Left cardiac atrium (tissue), 4 donors: ENCODE measurements at places on chromosomes 16 and 17.
A peak's percentile ranks its signal among the peaks of the same experiment; 100 is the strongest.

- peak; percentile 55 for DNase-seq
Measured at GRCh38 chr16:89720551-89720812, 216 bp downstream of the VPS9D1 start.

GRCh38 chr17:49082231-49082630 lies 50.3 kb upstream of the B4GALNT2 start:
- DNase-seq: no peak

GRCh38 chr17:57586196-57586740 lies 158.8 kb downstream of the CCDC182 start:
- DNase-seq: no peak

- no peak for DNase-seq
Measured at GRCh38 chr17:44464037-44464436, 39.2 kb downstream of the GPATCH8 start.

GRCh38 chr16:68548947-68549346 lies 9.9 kb downstream of the ZFP90 start:
- no peak for DNase-seq

DNA sequence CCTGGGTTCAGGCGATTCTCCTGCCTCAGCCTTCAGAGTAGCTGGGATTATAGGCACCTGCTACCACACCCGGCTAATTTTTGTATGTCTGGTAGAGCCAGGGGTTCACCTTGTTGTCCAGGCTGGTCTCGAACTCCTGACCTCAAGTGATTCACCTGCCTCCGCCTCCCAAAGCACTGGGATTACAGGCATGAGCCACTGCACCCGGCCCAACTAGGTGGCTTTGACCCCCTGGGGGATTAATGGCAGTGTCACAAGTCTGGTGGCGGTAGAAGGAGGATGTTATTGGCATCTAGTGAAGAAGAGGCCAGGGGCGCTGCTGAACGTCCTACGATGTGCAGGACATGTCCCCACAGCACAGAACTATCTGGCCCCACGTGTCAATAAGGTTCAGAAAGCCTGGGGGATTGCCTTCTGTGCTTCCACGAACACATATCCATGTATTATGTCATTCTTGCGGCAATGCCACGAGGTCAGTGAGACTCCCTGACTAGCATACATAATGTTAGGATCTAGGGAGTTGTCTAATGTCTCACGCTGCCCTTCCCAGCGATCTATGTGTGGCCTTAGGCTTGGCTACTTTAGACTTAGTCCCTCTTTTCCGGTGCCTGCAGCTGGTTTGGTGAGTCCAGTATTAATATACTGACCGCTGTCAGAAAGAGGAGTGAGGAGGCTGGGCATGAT lies 75.8 kb downstream of the ABCC6 start:
- DNase-seq: no peak

GRCh38 chr17:18315562-18315922 lies 449 bp downstream of the SMCR8 start:
- peak; percentile 29 for DNase-seq

GRCh38 chr16:68296693-68297092 lies 14.1 kb downstream of the SLC7A6OS start:
- no peak for DNase-seq

DNA sequence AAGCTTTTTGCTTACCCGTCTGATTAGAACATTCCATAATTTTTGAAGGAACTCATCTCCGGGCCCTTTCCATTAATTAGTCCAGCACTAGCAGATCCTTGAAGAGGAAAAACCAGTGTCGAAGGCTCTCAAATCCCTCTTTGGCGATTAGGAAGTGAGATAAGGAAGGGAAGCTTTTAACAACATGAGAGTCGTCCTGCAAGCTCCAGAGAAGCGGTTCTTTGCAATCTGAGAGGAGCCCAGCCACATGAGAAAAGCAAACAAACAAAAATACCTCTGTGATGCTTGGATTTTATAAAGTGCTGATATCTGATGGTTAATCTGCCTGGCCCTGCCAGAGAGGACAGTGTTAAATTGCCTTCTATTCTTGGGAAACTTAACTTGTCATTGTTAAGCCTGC lies 339.8 kb upstream of the SALL1 start:
- no peak for DNase-seq

- DNase-seq: no peak
Measured at GRCh38 chr17:60090417-60090816, 11.7 kb upstream of the HEATR6 start.

DNA sequence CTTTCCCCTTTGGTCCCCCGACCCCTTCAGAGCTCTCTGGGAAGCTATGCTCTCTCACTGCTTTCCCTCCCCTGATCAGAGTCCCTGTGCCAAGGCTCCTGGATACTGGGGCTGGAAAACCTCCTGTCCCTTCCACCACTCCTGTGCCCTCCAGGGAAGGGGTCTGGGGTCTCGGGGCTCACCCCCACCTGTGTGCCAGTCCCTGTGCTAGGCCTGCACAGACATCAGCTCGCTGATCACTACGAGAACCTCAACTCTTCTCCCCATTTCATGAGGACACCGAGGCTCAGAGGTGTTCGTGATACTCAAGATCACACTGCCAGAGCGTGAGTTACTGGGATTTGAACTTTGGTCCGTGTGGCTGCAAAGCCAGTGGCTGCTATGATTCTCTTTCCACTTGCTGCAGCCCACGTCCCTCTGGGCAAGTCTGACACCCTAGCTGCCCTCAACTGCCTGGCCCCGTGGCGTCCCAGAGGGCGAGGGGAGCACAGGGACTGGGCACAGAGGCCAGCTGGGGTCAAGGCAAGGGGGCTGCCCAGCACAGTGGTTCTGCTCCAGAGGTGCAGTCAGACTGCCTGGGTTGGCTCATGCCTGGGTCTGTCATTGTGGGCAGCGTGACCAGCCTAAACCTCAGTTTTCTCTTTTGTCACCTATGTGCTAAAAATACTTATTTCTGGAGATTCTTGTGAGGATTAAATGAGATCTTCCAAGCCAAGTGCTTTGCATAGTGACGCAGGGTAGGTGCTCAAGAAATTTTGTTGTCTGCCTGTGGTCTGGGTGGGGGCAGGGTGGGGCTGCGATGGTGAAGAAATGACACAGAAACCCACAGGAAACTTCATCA lies 43.8 kb upstream of the TOB1 start:
- no peak for DNase-seq

DNA sequence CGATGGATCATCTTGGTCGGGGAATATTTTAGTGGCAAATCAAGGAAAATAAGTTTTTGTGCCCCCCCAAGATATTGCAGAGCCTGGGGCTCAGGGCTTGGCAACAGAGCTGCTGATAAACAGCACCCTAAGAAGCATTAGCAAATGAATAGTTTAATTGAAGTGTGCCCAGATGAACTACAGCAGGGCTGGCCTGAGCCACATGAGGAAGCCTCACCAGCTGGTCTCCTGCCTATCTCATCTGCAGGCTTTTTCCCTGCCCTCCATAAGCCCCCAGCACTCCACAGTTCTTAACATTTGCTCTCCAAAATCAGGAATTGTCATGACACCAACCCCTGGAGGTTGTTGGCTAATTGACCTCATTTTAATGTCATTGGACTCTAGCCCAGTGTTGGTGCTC lies 480.2 kb downstream of the HS3ST3B1 start:
- no peak for DNase-seq

- no peak for DNase-seq
Measured at GRCh38 chr16:59060207-59060606, 326.1 kb upstream of the GOT2 start.

- DNase-seq: peak; percentile 27
Measured at GRCh38 chr17:33500151-33500550, 207.1 kb upstream of the ASIC2 start.

DNA sequence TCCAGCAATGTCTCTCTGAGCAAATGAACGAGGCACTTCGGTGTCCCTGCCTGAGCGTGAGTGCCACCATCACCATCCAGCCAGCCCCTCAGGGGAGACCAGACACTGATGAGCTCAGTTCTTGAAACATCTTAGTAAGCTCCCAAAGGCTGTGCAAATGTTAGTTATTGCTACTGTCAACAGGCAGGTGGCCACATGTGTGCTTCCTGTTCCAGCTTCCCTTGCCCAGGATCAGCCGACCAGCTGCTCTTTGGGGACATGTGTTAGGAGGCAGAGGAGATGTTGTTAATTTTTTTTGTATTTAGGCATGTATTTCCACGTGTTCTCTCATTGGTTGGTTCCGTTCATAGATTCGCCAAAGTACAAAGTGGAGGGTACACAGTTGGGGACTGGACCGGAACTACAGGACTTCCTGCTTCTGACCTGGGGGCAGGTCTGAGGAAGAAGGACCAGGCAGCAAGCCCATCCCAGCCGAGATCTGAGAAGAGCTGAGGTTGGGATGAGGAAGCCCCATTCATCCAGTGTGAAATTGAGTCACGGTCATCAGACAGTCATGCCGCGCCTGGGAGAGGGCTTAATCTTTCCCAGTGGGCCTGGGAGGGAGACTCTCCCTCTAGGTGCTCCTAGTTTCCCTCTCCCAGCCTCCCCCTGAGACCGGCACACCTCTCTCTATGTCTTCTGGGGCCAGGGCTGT lies 3.8 kb downstream of the TTYH2 start:
- DNase-seq: no peak

DNA sequence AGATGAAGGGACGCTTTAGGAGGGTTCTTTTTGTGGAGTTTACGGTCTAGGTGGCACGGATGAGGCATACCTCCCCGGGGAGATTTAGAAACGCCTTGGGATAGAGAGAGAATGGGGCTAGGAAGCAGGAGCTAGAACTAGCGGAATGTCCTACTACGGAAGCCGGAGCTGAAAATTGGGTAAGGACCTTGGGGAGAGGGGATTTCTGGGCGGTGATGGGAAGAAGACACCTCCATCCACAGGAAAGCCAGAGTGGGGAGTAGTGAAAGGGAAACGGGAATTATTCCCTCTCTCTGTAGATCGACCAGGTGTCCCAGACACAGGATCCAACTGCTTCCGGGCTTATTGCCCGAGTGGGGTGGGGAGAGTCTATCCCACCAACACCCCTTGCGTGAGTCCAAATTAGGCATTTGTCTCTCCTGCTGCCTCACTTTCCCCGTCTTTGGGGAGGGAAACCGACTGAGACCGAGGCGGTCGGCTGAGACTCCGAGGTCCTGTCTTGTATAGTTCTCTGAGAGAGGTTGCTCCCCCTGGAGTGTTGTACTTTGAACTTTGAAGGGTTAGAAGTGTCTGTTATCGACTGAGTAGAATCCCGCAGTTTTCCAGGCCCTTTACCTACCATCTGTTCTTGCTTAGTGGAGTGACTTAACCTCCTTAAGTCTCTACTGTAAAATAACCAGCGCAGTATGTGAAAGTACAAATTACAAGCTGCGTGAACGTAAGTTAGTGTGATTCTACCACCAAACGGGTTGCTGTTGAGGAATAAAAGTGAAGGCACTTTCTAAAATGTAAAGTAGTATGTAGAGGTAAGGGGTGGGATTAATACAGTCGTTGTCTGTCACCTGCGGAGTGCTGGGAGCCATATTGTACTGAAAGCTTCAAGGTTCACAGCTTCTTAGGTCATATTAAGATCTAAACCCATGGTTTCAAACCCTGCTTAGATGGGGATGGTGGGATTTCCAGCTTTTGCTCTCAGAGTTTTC lies 1.0 kb downstream of the RSPRY1 start:
- no peak for DNase-seq

DNA sequence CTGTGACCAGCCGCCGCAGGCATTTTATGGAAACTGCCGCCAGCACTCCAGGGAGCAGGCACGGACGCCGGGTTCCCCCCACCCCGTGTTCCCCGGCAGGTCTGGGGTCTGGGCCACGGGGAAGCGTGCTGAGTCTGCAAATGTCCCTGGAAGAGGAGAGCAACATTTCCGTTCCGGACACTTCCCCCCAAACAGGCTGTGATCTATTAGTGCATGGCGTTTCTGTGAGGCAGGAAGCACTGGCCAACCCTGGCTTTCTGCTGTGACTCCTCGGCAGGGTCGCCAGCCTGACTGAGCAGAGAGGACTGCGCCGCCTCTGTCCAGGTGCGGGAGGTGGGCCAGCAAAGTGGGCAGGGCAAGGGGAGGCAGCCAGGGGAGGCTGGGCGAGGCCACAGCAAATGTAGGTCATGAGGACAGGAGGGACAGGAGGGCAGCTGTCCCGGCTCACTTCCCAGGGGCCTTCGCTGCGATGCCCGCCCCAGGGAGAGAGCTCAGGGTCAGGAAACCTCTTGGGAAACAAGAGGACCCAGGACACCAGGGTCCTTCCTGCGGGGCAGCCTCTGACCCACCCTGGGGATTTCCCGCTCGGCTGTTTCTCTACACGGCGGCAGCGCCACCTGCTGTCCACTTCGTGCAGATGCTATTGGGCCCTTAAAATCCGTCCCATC lies 9.5 kb downstream of the FOXF1 start:
- peak; percentile 62 for DNase-seq
